ENCODE measurements at places on chromosomes 2 and 18.

DNA sequence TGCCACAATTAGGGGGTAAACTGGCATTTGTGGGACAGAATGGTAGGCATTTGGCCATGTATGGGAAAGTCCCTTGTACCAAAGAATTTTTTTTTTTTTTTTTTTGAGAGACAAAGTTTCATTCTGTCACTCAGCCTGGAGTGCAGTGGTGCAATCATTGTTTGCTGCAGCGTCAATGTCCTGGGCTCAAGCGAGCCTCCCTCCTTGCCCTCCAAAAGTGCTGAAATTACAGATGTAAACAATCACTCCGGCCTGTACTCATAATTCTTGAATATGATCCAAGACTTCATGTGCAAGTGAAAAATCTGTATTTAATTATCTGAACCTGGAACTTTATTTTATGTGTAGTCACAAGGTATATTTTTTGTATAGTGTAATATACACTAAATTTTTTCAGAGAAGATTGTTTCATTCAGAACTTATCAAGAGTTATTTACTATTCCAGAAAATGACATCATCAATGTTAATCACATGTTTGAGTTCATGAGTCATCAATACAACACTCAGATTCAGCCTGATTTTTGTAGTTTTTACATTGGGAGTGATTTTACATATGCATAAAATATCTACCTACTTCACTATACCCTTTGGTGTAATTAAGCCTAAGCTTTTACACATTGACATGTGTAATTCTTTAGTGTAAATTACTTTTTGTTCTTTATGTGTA, 138.7 kb upstream of the L3MBTL4 start:
- no peak for DNase-seq

- DNase-seq, result no peak
Measured at GRCh38 chr2:47639467-47639866, 143.5 kb upstream of the MSH6 start.

DNA sequence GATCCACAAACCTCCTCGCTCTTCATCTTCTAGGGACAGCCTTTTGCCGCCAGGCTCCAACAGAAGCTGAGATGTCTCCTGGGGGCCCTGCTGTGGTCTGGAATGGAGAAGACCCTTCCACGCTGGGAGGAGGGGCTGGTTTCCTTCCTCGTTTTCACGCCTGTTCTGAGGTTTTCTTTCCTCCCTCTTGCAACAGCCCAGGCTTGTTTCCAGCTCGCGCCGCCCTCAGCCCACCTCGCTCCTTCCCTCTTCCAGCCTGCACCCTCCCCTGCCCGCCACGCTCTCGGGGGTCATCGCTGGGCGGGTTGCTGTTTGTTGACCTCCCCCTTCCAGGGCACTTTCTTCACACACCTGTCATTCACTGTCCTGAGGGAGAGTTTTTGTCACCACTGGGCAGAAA, 55.4 kb downstream of the VAPA start:
- no peak for DNase-seq

- no peak for DNase-seq
Measured at GRCh38 chr2:176553685-176554100, 284.5 kb downstream of the MTX2 start.

DNA sequence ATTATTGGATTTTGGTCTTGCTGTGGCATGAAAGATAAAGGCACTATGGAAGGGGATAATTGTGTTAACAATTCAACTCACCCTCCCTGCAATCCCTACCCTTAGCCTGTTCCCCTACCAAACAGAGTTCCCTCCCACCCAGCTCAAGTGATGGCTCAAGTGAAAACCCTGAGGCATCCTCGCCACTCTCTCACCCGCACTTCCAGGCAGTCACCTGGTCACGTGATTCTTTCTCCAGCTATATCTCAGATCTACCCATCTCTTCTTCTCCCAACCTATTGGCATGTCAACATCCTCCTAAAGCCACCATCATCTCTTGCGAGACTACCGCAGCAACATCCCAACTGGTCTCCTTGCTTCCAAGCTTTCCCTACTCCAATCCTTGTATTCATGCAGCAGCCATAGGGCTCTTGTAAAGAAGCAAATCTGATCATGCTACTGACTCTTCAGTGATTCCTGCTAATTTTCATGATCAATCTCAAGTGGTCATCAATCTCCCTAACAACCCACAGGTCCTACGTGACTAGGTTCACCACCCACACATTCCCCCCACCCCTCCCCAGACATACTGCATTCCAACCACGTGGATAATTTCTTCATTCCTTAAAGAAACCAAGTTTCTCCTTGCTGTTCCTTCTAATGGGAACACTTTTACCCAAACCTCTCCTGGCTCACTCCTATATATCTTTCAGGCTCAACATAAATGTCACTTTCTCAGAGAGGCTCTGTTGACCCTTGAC, 66.7 kb downstream of the MBD2 start:
- DNase-seq, result no peak

DNA sequence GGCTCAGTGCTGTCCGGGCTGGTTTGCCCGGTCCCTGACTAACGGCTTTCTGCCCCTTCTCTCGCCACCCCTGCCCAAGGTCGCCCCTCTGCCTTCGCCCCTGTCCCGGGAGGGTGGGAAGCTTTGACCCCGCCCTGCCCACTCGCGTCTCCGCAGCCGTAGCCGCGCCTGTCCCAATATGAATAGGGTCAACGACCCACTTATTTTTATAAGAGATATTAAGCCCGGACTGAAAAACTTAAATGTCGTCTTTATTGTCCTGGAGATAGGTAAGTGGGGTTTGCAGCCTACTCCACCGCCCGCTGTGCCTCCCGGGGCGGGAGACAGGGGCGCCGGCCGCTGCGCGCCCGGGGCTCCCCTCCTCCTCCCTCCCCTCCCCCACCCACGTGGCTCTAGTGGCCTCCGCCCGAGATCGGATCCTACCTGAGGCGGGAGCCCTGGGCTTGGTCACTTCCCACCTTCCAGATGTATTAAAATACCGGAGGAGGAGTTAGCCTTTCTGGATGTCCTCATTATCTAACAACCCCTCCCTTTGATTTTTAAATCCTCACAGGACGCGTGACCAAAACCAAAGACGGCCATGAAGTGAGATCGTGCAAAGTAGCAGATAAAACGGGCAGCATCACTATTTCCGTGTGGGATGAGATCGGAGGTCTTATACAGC, 633 bp downstream of the NABP1 start:
- DNase-seq, result peak; percentile 22

DNA sequence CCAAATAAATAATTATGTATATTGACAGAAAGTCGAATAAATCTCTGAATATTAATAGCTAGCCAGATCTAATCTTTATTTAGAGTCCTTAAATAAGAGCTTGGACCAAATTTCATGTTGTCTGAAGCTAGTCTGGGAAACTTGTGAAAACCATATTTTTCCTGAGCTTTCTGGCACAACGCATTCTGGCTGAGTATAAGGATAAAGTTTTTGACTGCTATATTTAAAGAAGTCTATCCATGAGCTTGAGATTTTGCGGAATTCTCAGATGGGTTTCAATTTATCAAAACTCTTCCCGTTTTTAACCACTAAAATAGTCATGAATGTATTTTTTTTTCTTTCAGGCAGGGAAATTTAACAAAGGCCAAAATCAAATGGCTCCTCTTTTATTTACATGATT, 23.8 kb downstream of the FAP start:
- no peak for DNase-seq

DNA sequence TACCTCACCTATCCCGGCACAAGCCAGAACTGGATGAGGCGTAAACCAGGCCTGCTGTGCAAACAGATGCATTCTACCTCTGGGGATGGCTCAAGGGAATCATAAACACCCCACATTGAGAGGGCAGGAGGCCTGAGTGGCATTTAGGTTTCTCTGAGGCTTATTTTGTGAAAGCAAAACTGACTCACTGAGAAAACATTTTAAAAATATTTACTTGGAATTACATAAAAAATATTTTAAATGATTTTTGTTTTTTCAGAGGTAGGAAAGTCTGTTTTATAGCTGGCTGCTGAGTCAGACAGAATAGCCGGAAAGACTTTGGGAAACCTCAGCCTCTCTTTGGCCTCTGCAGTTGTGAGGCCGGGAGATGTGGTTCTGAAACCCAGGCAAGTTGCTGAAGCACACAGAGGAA, 244.1 kb downstream of the NCKAP5 start:
- no peak for DNase-seq

DNA sequence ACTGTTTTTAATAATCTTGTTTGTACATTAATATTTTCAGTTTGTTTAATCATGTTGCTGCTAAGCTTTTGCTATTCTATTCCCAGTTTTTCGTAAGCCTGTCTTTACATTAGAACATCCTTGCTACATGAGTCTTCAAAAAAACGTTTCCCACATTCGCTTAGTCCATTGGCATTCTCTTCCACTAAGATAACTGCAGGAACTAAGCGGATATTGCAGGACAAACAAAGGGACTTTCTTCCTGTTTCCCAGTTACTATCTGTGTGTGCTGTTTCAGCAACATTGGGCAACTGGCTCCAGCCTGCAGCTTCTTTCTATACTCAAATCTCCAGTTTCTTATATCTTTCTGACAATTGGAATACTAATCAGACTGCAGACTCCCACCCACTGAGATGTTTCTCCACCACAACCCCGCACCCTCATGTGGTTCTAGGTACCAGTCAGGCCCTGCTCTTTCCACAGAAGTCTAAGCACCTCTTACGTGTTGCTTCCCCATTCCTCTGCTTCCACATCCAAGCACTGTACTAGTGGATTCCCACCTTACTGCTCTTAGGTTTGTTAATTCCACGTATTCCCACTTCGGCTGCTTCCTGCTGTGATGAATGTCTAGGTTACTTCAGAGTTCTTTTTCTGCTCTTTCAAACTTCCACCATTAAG, 420.3 kb downstream of the LRRTM4 start:
- no peak for DNase-seq

DNA sequence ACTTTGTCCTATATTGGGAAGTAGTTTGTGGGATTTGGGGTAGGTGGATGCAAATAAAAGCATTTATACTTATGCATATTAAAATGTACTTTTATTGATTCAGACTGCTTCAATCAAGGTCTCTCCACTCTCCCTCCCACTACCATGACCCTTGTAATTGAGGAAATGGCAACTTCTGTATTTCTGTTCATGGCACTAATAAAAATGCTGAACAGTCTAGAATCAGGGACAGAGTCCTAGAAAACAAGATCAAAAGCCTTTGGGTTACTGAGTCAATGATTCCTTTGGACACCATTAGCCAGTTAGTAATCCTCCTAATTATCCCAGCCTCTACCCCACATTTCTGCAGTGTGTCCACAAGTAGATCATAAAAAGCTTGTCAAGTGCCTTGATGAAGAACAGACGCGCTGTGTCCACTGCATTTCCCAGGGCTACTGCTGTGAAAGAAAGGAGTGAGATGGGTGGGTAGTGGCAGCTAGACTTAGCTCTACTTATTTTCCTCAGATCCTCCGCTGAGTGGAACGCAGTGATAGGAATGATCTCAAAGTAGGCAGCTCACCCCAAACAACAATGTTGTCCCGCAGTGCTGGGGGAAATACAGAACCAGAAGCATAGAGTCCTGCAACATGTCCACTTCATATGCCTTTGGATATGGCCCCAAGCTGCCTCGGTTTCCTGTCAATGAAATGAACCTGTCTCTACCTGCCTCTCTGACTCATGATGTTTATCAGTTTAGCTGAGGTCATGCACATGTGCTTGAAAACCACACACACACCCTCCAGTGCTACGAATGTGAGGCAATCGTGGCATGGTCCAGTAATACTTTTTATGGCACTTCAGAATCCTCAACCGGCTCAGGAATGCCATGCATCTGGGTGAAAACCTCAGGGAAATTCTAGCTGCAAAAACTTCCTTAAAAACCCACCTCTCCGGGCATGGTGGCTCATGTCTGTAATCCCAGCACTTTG, 115.5 kb downstream of the COL6A3 start:
- no peak for DNase-seq

- no peak for DNase-seq
Measured at GRCh38 chr2:7016148-7016547, 98.9 kb downstream of the RNF144A start.

DNA sequence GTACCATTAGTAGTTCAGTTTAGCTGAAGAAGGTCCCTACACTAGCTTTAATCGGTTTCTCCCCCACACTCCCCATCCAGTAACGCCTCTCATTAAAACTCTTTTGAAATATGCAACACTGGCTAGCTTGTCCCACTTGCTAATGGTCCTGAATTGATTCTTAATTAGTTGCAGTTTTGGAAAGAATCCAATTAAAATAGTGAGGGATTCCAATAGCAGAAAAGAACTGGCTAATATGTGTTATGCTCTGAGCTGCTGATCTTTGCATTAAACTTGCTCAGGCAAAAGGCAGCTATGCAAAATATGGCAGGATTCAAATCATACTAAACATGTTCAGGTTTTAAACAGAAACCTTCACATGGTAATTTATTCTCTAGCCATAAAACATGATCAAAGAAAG, 252.5 kb upstream of the HNRNPA3 start:
- no peak for DNase-seq

DNA sequence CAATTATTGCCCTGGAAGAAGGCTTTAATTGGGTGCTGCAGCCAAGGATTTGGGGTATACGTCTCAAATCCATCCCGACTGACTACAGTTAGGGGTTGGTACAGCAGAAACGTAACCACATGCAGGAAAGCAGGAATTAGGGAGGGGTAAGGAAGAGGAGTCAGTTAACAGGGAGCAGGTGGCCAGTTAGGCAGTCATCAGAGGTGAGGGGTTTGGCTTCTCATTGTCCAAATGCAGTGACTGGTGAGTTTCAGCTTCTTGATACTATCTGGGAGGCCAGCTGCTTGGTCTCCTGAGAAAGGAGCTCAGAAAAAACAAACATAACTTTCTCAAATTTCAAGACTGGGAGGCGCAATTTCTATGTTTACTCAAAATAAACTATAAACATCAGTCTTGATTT, 38.8 kb upstream of the UBE2F start:
- DNase-seq, result no peak
